ENCODE measurements at places on chromosomes 7 and 10.
A peak's percentile ranks its signal among the peaks of the same experiment; 100 is the strongest.

GRCh38 chr10:11742779-11743298 is 657 bp downstream of the ECHDC3 start:
- DNase-seq = no peak

GRCh38 chr7:143233816-143234532 is 12.1 kb downstream of the TAS2R40 start:
- DNase-seq = no peak

DNA sequence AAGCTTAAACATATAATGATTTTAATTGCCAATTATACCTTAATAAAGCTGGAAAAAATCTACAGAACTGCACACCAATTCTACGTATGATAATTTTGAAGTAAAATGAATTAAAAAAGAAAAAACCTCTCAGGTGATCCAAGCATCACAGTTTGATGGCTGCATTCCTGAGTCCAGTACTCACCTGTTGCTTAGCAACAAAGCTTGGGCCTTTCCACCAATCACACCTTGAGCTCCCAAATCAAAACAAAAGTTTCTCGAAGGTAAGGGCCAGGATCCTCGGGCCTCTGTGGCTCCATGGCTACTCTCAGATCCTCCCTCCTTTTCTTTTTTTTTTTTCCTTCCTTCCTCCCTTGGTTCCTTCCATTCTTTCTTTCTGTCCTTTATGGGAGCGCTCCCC is 137.2 kb upstream of the PCBD1 start:
- no peak for DNase-seq

- no peak for DNase-seq
Measured at GRCh38 chr7:134932707-134933370, 53.5 kb upstream of the AGBL3 start.

DNA sequence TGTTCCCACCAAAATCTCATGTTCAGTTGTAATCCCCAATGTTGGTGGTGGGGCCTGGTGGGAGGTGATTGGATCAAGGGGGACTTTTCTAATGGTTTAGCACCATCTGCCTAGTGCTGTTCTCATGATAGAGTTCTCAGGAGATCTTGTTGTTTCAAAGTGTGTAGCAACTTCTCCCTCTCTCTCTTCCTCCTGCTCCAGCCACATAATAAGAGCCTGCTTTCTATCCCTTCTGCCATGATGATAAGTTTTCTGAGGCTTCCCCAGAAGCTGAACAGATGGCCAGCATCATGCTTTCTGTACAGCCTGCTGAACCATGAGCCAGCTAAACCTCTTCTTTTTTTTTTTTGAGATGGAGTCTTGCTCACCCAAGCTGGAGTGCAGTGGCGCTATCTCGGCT is 910.6 kb downstream of the KCNMA1 start:
- no peak for DNase-seq

DNA sequence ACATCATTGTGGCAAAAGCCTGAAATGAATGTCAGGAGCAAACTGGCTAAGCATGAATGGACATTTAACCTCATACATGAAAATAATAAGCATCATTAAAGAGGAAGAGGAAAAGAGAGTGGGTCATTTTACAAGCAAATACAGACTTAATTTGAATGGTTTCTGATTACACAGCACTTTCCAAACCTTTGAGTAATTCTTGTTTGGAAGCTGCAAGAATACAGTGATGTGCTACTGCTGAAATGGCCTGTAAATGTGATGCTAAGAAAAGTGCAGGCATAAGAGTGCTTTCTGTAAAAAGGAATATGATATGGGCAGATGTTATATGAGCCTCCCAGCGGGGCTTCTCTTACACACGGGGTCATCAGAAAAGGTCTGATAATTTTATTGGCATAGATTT is 30.2 kb downstream of the TAS2R16 start:
- DNase-seq = no peak

DNA sequence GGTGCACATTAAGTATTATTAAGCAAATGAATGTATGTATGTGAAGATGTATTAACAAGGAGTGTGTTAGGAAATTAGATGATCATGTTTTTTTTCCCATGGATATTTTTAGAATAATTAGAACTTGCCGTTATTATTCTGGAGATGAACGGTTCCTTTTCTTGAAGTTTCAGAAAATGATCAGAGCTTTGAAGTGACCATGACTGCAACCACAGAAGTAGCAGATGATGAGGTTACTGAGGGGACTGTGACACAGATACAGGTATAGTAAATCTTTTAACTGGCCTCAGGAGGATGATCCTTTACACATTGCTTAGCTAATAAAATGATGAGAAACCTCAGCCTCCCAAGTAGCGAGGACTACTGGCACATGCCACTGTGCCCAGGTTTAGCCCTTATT is 18.6 kb downstream of the DMTF1 start:
- DNase-seq = no peak

- DNase-seq = no peak
Measured at GRCh38 chr7:157674027-157674714, 337.4 kb downstream of the DNAJB6 start.

DNA sequence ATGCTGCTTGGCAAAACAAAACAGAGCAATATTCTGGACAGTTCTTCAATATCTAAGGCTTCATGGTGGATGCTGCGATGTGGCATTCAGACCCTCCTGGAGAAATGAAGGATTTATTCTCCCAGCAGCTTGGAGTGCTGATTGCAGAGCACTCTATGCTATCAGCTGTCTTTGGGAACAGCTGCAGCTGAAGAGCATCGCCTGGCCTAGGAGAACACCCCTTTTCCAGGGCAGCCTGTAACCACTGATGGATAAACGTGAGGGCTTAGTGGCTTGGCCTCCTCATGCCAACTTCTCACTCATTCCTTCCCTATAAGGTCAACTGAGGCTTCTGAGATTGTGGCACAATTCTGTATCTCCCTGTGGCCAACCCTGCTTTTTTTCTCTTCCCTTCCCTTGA is 638.1 kb upstream of the CNTNAP2 start:
- DNase-seq = peak; percentile 28

DNA sequence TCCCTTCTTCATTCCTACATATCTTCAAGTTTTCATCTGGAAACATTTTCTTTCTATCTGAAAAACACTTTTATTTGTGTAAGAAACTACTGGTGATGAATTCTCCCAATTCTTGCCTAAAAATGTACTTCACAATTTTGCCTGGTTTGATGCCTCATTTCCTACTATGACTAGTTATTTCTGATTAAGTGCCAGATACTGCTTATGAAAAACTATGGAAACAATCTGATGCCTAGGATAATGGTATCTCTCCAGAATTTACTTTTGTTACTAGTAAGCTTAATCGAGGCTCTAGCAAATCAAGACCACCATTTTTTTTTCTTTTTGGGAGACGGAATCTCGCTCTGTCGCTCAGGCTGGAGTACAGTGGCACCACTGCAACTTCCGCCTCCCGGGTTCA is 31.3 kb downstream of the CACUL1 start:
- no peak for DNase-seq

DNA sequence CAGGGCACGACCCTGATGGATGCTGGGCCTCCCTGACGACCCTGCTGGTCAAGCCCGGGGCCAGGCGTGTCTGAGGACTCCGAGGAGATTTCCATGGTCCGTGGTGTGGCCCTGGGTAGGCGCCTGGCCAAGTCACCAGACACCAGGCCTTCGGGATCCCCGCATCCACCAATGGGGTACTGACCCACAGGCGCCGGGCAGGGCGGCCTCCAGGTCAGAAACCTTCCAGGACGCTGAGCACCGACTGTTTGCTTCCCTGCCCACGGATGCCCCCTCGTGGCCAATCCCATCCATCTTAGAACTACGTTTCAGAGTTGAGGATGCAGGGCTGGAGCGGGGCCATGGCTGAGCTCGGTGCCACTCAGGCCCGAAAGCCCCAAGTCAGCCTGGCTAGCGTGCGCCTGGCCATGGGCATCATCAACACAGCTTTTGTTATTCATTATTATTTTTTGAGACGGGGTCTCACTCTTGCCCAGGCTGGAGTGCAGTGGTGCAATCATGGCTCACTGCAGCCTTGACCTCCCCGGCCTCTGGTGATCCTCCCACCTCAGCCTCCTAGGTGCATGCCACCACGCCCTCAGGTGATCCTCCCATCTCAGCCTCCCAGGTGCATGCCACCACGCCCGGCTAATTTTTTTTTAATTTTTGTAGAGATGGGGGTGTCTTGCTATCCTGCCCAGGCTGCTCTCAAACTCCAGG is 7.1 kb upstream of the AMZ1 start:
- DNase-seq = peak; percentile 82

DNA sequence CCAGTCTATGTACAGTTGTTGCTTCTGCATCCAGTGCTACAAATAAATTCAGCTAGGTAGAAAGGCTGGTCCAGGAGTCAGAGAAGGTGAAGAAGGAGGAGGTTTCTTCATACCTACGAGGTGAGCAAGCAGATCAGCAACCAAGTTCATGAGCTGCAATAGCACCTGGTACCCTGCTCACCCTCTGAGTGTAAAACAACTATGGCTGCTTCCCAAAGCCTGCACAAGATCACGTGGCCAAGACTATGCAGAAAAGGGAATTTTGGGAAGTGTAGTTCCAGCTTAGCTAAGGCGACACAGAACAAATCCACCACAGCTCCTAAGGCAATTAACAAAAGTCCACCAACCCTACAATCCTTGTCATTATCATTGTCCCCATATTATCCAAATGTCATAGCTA is 95.9 kb upstream of the AUTS2 start:
- no peak for DNase-seq

DNA sequence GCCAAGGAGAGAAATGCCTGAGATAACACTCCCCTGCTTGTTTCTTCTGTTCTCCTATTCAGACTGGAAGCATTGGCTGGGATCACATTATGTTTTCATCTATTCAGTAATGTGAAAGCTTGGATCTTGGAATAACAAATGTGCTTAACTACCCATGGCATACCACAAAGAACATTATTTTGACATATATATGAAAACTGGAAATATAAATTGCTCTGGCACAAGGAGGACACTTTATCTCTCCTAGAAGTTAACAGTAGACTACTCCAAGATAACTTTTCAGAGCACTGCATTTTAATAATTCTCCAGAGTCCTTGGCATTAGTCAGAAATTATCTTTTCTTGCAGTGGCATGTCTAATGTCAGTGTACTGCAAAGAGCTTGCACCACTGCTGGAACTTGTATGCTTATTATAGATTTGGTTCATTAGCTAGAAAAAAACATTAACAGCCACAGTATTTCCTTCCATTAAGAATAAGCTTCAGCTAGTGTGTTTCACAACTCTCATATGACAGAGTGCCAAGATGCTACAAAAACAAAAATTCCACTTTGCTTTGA is 169.3 kb upstream of the LRRN3 start:
- no peak for DNase-seq

- DNase-seq = no peak
Measured at GRCh38 chr7:157686285-157686894, 349.6 kb downstream of the DNAJB6 start.

GRCh38 chr7:20411372-20411771 is 80.7 kb downstream of the ITGB8 start:
- no peak for DNase-seq

- no peak for DNase-seq
Measured at GRCh38 chr7:150852371-150852905, at the start of gene AOC1. Gene AOC1, plus strand, starts transcription at chr7:150852517. Its CDS starts 3,954 bp downstream, at chr7:150856471.

- peak; percentile 51 for DNase-seq
Measured at GRCh38 chr7:84177758-84178412, 16.7 kb downstream of the SEMA3A start.

DNA sequence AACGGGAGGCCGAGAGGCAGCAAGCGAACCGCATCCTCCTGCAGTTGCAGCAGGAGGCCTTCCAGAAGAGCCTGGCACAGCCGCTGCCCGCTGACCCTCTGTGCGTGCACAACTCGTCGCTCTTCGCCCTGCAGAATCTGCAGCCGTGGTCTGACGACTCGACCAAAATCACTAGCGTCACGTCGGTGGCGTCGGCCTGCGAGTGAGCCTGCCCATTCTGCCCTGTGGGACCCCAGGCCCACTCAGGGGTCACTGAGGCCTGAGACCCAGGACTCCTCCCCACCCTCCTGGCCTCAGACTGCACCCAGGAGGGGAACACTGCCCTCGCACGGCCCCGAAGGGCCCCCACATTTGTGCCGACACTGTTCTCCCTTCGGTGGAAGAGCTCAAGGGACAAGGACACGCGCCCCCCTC is 5.6 kb downstream of the TLX1 start:
- no peak for DNase-seq

DNA sequence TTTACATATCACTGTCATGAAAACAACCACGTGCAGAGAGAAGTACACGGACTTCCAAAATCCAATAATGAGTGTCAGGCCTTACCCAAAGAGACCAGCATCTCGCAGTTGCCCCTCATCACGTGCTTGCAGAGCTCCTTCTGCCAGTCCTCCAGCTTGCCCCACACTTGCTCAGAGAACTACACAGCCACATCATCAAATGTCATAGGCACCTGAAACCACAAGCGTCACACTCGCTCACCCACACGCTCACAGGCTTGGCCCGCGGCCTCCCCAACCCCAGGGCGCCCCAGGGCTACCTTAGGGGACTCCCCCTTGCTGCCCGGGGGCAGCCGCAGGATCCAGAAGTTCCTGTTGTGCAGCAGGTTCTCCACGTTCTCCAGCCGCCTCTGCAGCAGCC is 123.4 kb upstream of the ZNF746 start:
- DNase-seq = no peak

- no peak for DNase-seq
Measured at GRCh38 chr10:70145166-70145665, 1.3 kb downstream of the TYSND1 start.

DNA sequence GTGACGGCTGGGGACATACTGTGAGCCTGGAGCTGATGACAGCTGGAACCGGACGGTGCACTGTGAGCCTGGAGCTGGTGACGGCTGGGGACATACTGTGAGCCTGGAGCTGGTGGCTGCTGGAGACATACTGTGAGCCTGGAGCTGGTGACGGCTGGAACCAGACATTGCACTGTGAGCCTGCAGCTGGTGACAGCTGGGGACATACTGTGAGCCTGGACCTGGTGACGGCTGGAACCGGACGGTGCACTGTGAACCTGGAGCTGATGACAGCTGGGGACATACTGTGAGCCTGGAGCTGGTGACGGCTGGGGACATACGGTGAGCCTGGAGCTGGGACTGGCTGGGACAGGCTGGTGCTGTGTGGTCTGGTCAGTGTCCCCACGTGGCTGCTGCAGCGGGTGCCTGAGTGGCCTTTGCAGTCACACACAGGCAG is 47.9 kb downstream of the PTPRN2 start:
- no peak for DNase-seq

DNA sequence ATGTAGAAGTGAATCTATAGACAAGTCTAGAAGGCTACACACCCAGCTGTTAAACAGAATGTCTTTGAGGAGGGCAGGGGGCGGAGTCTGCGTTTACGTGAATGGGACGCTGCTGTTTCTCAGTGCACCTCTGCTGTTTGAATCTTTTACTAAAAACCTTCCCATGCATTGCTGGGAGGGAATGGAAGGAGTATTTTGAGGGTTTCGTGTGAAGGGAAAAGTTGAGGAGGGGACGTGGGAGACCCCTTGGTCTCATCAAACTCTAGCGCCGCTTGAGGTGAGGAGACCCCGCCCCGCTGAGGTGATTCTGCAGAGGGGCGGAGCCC is 492 bp upstream of the VCL start:
- DNase-seq = no peak

- no peak for DNase-seq
Measured at GRCh38 chr10:53957401-53957800, 843.6 kb downstream of the PCDH15 start.

GRCh38 chr7:39709768-39710311 is 86.5 kb downstream of the RALA start:
- no peak for DNase-seq

- no peak for DNase-seq
Measured at GRCh38 chr7:155228459-155228845, 69.2 kb upstream of the INSIG1 start.

- DNase-seq = no peak
Measured at GRCh38 chr7:142240546-142240945, 17.3 kb downstream of the PRSS58 start.

- DNase-seq = no peak
Measured at GRCh38 chr7:149459201-149459539, 1.7 kb downstream of the ZNF777 start.

Measured in SHP77 (cell line).